Immature natural killer cell (primary cell): ENCODE measurements at places on chromosomes 3 and 15. TPM values are rescaled to one million over a fixed set of nuclear protein-coding genes. Genes with fewer than 3 reads are reported as not detected.

DNA sequence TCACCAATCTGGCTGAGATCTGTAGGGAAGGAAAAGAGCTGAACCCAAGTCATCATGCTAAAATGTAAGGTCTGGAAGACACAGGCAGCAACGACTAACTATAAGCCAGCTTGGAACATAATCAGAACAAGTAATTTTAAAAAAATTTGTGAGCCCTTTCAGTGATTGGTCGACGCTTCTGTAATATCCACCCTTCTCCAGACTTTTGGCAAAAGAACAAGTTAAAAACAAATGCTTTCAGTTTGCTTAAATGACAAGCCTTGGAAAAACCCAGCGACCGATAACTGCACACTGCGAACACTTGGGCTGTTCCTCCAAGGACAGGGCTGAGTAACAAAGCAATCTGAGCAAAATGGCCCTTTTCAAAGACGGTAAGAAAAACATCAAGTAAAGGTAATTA lies 49.6 kb downstream of the PCSK6 start:
- H3K36me3 ChIP-seq: no peaks in the 10 kb centered on the region
- DNase-seq: no peak
- no peak overlapping the region for H3K4me3 ChIP-seq
- no peaks in the 10 kb centered on the region for H3K4me1 ChIP-seq

GRCh38 chr3:53195602-53196574 lies 34.9 kb downstream of the PRKCD start:
- H3K27me3 ChIP-seq: peaks cover 2% of the 10 kb centered on the region
- no peaks in the 10 kb centered on the region for H3K36me3 ChIP-seq
- peaks cover 14% of the 10 kb centered on the region for H3K4me1 ChIP-seq
- no peak overlapping the region for H3K4me3 ChIP-seq
- H3K27ac ChIP-seq: no peak overlapping the region
- DNase-seq: peak; percentile 60

GRCh38 chr15:77044228-77045042 lies 26.5 kb downstream of the TSPAN3 start:
- peak overlapping the region; percentile 53 for H3K27ac ChIP-seq
- peaks cover 9% of the 10 kb centered on the region for H3K27me3 ChIP-seq
- H3K4me1 ChIP-seq: peaks cover 24% of the 10 kb centered on the region
- no peak for DNase-seq
- no peak overlapping the region for H3K4me3 ChIP-seq
- H3K36me3 ChIP-seq: peaks cover 45% of the 10 kb centered on the region

GRCh38 chr3:59408047-59408624 lies 358.3 kb upstream of the CFAP20DC start:
- H3K4me1 ChIP-seq: no peaks in the 10 kb centered on the region
- H3K27ac ChIP-seq: no peak overlapping the region
- no peaks in the 10 kb centered on the region for H3K36me3 ChIP-seq
- DNase-seq: no peak

DNA sequence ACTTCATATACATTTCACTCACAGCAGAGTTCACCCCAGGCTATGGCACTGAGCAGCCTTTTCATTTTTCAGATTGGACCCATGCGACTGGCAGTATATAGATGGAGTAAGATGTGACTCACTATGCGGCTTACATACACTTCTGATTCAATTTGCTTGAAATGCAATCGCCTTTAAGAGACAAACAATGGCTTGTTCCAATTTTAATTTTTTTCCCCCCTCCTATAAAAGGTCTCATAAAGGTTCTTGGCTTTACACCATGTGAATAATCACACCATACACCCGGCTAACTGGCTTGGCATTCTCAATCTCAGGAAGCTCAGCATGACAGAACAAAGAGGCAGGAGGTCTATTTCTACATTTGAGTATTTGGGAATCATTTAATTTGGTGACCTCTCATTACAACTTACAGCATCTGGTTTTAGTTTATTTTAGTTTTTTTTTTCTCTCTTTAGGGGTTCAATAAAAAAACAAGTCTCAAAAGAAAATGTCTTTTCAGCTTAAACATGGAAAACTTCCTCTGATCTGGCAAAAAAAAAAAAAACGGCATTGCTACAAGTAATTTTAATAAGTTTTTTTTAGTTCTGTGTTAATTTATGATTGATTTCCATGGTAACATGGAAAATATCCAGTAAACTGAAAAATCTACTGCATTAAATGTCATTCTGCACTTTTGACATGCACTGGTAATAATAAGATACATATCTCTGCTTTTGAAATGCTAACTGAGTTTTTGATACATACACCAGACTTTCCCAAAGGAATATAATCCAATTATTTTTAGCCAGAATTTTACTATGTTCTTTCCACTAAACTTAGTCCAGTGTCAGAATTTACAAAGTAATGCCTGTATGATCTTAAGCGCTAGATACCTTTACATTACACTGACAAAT lies 38.8 kb downstream of the GADL1 start:
- DNase-seq: no peak
- no peaks in the 10 kb centered on the region for H3K36me3 ChIP-seq
- no peaks in the 10 kb centered on the region for H3K4me1 ChIP-seq
- H3K27me3 ChIP-seq: peaks cover 2% of the 10 kb centered on the region
- no peak overlapping the region for H3K4me3 ChIP-seq

DNA sequence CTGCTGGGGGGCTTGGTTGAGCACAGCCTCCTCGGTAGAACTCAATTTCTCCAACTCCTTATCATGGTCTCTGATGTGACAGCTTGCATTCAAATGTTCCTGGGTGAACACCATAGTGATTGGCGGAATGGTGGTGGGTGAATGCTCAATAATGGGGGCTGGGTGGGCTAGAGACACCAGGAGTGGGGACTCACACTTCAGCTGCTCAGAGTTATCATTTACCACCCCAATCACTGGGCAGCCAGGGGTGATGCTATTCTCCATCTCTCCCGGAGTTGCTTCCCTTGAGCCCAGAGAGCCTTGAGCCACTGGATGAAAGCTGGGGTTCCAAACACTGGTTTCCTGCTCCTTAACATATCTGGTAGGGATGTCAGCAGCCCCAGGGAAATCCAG lies 88.7 kb downstream of the DHX30 start:
- H3K36me3 ChIP-seq: peaks cover 18% of the 10 kb centered on the region
- H3K27me3 ChIP-seq: no peaks in the 10 kb centered on the region
- H3K4me3 ChIP-seq: no peak overlapping the region
- H3K4me1 ChIP-seq: peaks cover 2% of the 10 kb centered on the region
- no peak for DNase-seq

DNA sequence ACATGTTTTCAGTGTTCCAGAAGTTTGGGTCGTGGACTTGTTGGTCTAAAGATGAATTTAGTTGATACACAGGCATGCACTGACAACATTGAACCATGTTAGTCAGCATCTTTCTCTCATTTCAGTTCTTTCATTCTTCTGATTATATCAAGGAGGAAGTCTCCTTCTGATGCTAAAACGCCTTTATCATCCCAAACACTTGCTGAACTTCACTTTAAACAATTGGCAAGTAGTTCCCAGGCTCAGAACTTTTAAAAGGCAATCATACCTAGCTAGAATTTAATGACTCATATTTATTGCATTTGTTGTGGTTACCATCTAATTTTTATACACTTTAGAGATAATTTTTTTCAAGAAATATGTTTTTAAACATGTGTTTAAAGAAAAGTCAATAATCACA lies 15.9 kb downstream of the LMCD1 start:
- no peaks in the 10 kb centered on the region for H3K36me3 ChIP-seq
- H3K4me1 ChIP-seq: no peaks in the 10 kb centered on the region
- DNase-seq: no peak
- peaks cover 2% of the 10 kb centered on the region for H3K27me3 ChIP-seq

- H3K36me3 ChIP-seq: no peaks in the 10 kb centered on the region
- no peak overlapping the region for H3K27ac ChIP-seq
- no peaks in the 10 kb centered on the region for H3K27me3 ChIP-seq
- DNase-seq: no peak
Observed at GRCh38 chr15:29471306-29471705, 201.7 kb upstream of the NSMCE3 start.

GRCh38 chr3:192883512-192883911 lies 34.1 kb downstream of the MB21D2 start:
- DNase-seq: no peak
- no peaks in the 10 kb centered on the region for H3K4me1 ChIP-seq
- H3K27ac ChIP-seq: no peak overlapping the region
- no peaks in the 10 kb centered on the region for H3K36me3 ChIP-seq
- peaks cover 4% of the 10 kb centered on the region for H3K27me3 ChIP-seq

GRCh38 chr3:183699238-183699947 lies 1.8 kb downstream of the YEATS2 start:
- peak overlapping the region; percentile 93 for H3K4me3 ChIP-seq
- no peaks in the 10 kb centered on the region for H3K27me3 ChIP-seq
- DNase-seq: no peak
- H3K4me1 ChIP-seq: peaks cover 46% of the 10 kb centered on the region

TMCC1 gene
- 5.6 TPM for polyA plus RNA-seq

KLHL40 gene
- not detected for polyA plus RNA-seq

PLS1 gene
- polyA plus RNA-seq: 5.4 TPM
